Omental fat pad (tissue), 4 donors: ENCODE measurements at places on chromosomes 16 and 17.

- DNase-seq, result no peak
These were observed 9.2 kb downstream of the NXN start for GRCh38 chr17:970364-970763.

DNA sequence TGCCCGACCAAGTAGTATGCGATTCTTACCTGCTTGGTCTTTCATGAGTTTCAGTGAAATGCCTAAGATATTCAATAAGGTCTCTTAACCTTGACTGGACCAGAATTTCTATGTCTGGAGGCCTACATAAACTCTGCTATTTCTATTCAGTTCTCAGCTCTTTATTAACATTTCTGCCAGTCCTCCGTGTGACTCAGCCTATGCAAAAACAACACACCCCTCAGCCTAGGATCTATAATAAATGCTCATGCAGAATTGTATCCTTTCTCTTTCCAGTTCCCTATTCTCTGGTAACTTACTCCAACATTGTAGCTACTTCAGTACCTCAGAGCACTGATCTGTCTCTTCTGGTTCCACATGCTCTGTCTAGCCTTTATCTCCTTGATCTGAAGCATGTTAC is 1507.4 kb downstream of the CDH11 start:
- DNase-seq, result no peak

DNA sequence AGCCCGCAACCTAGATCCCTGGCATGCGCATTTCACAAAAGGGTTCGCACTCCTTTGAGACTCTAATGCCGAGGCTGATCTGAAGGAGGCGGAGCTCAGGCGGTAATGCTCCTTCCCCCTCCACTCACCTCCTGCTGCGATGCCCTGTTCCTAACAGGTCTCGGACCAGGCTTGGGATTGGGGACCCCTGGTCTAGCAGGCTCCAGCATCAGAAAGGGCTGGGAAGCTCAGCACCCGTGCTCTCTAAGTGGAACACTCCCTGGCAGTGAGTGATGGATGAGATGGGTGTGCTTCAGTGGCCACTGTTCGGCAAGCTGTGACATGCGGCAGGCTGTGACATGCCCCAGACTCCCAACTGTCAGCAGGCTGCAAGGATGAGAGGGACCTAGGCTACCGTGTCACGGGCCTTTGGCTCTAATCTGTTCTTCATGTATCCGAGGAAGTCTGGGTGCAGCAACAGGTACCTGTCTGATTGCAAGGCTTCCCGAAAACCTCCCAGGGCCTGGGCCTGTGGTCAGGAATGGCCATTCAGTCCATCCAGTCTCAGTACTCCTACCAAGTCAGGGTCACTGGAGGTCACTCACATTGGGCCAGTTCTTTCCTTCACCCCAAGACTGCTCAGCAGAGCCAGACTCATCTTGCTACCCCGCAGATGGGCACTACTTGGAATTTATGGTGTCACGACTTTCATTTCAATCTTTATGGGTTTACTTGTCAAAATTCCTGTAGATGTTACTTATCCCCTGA is 1.3 kb upstream of the ST6GALNAC2 start:
- no peak for DNase-seq

- DNase-seq, result no peak
These were observed 113.3 kb downstream of the ZNF423 start for GRCh38 chr16:49742428-49743202.

- DNase-seq, result no peak
These were observed 21.0 kb downstream of the PRCD start for GRCh38 chr17:76560877-76561221.

DNA sequence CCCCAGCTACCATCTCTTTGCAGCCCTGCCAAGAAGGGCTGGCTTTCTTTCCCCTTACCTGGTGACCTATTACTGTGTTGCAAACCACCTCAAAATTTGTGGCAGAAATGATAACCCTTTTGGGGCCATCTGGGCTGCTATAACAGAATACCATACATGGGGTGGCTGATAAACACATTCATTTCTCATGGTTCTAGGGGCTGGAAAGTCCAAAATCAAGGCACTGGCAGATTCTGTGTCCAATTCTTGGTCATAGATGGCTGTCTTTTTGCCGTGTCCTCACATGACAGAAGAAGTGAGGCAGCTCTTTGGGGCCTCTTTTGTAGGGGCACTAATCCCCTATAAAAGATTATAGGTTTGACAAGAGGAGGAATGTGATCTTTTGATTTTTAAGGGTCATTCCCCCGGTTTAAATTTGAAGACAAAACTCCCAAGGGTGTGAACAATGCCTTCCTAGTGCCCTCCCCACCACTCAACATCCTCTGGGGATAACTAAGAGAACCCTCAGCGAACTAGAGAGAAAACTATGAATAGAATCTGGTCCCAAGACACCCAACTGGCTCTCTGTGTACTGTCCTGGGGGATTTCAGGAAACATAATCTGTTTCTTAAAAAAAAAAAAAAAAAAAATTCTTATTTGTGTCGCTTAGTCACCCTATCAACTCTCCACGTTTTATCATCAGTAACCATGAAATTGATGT is 1.7 kb upstream of the METTL22 start:
- no peak for DNase-seq

DNA sequence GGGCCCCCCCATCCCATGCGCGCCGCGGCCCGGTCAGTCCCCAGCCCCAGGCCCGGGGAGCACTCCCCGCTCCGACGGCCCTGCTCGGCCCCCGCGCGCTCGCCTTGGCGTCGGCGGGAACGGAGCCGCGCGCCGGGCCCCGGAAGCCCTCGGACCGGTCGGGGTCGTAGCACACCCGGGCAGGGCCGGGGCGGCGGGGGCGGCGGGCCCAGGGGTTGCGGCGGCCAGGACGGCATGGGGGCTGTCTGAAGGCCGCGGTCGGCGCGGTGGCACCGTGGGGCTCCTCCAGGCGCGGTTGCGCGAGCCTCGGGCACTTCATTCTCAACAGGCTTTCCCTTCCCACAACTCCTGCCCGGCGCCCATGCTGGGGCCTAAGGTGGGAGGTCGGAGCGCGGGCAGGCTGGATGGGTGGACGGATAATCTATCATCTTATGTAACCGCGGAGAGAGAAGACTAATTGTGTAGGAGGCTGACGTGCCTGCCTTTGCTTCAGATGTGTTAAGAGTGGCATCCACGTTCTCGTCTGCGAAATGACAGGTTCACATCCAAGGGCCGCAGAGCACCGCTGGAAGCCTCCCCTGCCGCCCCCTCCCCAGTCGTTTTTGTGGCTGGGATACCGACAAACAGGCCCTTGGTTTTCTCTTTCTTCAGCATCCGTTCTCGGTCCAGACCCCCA is 708 bp downstream of the BAIAP2 start:
- DNase-seq, result no peak

GRCh38 chr16:73956587-73957494 is 339.8 kb upstream of the PSMD7 start:
- no peak for DNase-seq

- DNase-seq, result no peak
These were observed 238.2 kb upstream of the ASIC2 start for GRCh38 chr17:33531311-33531710.

DNA sequence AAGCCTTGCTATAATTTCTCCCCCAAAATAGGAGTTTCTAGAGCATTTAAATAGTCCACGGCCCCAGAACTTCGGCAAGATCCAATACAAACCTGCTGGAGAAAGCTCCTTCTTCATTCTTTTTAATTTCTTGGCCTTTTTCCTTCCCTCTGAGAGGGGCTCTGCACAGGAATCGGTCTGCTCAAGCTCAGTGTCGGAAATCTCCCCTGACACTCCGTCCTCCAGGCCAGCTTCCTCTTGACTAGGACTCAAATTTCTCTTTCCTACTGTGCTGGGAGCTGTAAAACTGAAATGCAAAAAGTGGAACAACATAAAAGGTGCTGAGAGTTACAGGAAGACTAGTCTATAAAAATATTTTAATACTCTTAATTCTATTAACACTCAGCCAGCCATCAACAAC is 183.3 kb downstream of the PARN start:
- DNase-seq, result no peak

- DNase-seq, result no peak
These were observed 24.1 kb upstream of the KRT24 start for GRCh38 chr17:40727447-40728231.

DNA sequence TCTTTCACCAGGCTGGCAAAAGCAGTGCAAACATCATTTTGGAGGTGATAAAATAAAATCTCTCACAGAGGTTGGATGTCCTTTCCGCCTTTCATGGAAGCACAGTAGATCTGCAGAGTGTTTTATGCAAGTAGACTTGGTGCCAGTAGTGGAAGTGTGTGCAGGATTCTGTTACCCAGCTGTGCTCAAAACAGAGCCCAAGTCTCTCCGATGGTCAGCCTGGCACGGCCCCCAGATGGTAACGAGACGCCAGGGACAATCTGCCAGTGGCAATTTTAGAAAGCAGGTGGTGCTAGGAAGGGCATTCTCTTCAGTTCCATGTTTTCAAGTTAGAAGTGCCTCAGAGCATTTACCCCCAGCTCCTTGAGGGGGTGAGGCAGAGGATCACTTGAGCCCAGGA is 1.5 kb upstream of the MTHFSD start:
- DNase-seq, result no peak

DNA sequence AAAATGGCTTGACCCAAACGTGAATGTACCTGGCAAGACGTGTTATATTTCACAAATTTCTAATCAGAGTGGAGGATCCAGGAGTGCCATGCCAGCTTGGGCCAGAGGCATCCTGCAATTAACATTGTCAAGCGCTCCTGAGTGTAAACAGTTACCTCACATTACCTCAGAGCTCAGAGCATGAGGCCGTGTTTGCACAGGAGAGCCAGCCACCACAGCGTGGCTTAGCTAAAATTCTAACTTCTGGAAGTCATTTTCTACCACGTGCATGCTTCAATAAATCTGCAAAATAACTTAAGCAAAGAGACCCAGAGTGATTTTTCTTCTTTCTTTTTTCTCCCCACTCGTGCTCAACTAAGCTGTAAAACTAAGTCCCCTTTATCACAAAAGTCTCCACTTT is 769.0 kb downstream of the KCNJ2 start:
- no peak for DNase-seq

GRCh38 chr17:69495787-69496186 is 81.3 kb downstream of the MAP2K6 start:
- no peak for DNase-seq

- no peak for DNase-seq
These were observed 157.6 kb downstream of the CPPED1 start for GRCh38 chr16:12646098-12646489.

DNA sequence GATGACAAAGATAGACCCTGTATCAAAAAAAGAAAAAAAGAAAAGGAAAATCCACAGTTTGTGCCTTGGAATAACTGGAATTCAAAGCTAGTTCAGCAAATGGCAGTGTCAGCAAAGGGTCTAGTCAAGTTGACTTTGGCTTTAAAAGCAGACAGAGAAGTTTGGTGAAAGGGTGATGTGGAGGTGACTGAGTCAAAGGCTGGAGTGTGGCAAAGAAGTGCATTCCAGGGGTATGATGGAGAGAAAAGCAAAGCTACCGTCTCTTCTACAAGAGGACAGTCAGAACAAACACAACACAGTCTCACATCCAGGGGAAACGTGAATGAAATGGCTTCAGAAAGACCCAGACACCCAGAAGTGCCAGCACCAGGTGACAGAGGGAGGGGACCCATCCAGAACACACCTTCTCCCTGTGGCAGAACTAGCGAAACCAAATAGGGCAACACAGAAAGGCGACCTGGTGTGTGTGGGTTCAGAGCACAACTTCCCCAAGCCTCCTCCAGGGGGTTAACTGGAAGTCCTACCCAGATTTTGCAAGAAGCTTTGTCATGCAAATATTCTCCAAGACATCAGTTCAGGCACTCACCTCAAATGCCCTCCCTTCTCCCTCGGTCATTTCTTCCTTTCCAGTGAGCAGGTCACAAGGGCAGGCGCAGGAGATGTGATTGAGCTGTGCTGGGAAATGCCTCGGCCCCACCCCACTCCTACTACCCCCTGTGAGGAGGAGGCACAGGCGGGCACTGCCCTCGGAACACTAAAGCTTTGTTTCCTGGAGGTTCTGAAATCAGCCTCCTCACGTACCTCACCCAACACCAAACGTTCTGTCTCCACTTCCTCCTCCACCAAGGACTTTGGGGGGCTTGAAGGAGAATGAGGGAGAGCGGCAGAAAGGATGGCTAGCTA is 481.9 kb downstream of the SOX9 start:
- no peak for DNase-seq

GRCh38 chr17:75899353-75899752 is 2.6 kb upstream of the TRIM65 start:
- DNase-seq, result no peak

- DNase-seq, result no peak
These were observed 6.0 kb downstream of the CETP start for GRCh38 chr16:56967733-56968132.

DNA sequence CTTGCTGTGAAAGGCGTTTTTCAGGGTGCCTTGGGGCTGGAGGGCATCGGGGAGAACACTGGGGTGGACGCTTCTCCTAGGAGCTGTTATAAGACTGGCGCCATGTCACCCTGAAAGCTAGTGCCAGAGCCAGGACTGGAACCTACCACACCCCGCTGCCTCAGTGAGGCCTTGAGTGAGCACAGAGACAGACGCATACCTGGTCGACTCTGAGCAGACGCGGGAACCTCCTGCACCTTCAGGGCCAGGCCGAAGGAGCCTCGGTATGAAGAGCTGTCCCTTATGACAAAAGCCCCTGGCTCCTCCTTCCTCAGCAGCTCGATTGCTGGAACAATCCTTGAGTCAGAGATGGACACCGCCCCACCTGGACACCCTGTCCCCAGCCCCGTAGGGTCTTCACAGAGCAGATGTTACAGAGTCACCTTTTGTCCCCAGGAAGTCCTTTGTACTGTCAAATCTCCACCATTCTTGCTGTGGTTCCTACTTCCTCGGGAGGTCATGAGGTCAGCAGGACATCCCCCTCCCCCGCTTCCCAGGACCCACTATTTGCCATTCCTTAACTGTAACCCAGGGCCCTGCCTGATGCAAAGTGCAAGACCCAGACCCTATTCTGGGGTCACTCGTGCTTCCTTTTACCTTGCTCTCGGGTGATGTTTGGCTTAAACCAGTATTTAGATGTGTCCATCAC is 17.0 kb downstream of the TNS4 start:
- no peak for DNase-seq
